Activated T-helper 17 cell treated with anti-CD3 and anti-CD28 coated beads, Interleukin-2, amount 50 U/mL, for 72 hours (primary cell): ENCODE measurements at places on chromosomes 5 and 9.

GRCh38 chr9:73168298-73168934, 16.8 kb downstream of the ANXA1 start:
- no peak for ATAC-seq

DNA sequence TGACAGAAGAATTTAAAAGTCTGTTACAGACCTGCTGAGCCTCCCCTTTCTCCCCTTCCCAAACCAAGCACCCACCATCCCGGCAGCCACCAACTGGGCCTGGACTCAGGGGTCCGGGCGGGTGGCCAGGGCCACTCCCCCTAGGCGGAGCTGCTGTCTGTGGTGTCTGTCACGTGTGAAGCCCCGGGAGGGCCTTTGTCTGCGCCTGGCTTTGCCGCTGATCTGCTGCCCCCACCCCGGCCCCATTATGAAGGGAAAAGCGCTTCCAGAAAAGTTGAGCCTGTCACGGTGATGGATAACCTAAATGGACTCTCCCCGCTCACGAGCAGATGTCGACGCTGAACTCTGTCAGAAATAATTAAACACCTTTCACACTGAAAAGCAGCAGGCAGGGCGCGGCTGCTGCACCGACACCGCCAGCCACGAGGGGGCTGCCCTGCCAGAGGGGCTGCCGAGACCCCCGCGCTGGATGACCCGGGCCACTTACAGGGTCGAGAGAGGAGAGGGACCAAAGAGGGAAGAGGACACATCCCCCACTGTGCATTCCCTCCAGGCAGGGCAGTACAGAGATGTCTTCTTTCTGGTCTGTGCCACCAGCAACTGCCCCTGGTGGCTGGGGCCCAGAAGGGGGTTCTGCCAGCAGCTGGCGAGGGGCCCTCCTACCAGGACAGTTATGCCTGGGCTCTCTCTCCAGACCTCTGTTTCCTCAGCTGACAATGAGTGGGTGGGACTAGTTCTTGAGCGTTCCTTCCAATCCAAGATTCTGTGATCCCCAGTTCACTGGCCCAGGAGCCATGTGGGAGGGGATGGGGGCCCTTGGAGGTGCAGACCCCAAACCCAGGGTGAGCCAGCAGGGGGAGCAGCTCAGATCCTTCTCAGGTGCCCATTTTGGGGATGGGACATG, 36.0 kb upstream of the BARHL1 start:
- no peak for ATAC-seq

DNA sequence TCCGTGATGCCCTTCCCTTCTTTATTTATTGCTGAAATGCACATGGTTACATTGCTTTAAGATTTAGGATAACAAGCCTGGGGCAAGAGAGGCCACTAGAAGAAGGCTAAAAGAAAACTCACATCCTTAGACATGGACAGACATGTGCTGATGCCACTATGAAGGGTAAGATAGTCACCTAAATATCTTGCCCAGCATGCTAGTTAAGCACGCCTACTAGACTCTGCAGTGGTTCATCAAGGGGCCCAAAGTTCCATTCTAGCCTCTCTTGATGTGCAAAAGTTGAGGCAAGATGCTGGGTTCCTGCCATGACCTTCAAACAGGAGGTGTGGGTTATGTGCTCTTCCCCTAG, 49.3 kb downstream of the GRAMD2B start:
- ATAC-seq, result no peak

GRCh38 chr9:120980951-120981350, 54.4 kb upstream of the TRAF1 start:
- ATAC-seq, result no peak
